ENCODE measurements at places on chromosomes 1 and 21.
A peak's percentile ranks its signal among the peaks of the same experiment; 100 is the strongest.

- no peak for DNase-seq
Measured at GRCh38 chr1:240173836-240174235, 82.2 kb downstream of the FMN2 start.

GRCh38 chr1:26045722-26046245, at the start of gene SLC30A2:
TSS of gene SLC30A2 (minus strand) at chr1:26046118. CDS start at chr1:26045896, 222 bp downstream.
- no peak for DNase-seq

DNA sequence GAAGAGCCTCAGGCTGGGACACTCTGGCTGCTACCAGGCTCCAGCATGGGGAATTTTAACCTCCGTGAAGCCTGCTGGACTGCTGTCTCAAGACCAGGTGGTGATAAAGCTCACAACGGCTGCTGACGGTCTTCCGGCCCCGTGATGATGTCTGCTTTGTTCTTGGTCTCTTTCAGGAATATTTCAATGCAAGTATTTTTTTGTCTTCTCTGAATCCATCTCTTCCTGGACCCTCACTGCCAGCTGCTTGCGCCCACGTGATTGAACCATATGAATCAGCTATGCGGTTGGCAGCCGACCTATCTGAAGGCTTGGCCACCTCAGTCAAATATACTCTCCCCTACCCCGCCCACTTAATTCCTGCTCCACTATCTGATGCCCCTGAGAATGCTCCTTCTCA, 14.6 kb upstream of the SLC6A17 start:
- DNase-seq: no peak

GRCh38 chr1:4527819-4528218, 126.6 kb upstream of the AJAP1 start:
- DNase-seq: no peak

GRCh38 chr1:76074321-76075187, at the start of gene ST6GALNAC3:
TSS of gene ST6GALNAC3 (plus strand) at chr1:76074746.
- no peak for DNase-seq

DNA sequence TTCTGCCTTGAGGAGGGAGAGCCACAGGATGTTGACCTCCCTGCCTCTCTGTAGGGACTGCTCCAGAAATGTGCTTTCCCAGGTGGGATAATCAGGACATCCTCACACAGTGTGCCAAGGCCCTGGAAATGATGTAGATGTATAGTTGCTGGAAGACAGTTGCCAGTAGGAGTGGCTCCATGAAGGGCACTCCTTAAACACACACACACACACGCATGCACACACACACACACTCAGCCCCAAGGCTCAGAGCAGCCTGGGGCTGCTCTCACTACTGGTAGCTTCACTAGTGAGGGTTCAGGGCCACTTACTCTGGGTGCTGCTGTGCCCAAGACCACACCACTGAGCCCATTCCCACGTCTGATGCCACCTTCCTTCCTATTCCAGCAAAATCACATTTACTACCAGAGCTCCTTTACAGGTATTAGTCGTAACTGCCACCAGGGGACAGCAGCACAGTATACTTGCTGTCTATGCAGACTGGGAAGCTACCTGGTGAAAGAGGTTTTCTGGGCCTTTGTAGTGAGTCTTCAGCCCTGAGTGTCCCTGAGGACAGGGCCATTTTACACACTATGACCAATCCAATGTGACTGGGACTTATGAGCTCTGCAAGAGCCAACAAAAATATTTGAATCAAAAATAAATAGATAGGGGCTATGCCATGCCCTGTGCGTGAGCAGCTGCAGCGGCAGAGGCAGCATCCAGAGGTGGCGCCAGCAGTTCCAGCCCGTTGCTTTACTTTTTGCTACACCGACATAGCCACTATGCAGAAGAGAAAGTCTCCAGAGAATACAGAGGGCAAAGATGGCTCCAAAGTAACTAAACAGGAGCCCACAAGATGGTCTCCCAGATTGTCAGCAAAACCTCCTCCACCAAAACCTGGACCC, 15.0 kb downstream of the CRNN start:
- DNase-seq: no peak

DNA sequence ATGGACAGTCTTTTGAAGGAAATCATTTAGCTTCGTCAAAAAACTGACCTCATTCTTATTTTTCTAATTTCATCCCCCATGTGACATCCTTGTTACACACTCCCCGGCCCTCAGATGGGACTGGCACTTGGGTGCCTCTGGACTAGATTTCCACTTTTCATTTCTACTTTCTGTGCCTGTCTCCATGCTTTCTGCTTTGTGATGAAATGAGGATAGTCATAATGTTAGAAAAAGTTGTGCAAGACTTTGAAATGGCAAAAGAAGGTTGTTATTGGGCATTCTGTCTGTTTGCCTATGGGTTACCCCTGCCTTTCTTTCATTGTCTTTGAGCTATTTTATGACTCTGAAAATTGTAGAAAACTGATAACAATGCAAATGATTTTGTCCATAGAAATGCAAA, 54.9 kb downstream of the MDM4 start:
- DNase-seq: no peak

DNA sequence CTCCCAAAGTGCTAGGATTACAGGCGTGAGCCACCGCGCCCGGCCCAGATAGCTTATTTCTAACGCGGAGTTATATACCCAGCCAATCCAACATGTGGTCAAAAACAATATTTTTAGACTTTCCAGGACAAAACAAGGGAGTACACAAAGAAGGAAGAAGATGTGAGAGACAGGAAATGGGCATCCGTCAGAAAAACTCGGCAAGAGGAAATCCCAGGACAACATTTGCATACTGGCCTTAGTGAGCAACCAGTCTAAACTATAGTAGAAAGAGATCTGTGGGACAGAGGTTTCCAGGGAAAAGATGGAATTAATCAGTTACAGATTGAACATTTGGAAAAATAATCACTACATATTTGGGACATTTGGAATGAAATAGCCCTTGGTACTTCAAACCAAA, 11.4 kb downstream of the ARMH1 start:
- DNase-seq: no peak

- no peak for DNase-seq
Measured at GRCh38 chr21:32380940-32381339, 11.9 kb downstream of the URB1 start.

DNA sequence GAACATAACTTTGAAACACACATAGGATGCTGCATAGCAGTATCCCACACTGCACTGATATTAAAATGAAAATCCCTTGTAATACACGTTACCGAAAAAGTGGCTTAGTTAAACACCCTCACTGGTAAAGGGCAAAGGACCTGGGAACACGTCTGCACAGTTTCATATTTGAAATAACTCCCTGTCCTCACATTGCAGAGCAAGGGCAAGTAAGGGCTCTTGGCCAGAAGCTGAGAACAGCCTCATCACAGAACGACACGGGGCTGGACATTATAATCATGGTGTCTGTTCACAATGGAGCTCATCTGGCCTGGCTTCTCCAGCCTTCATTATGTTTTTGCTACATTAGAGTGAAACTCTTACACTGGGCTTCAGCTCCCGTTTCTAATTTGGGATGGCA, 207.0 kb downstream of the PCP4 start:
- no peak for DNase-seq

DNA sequence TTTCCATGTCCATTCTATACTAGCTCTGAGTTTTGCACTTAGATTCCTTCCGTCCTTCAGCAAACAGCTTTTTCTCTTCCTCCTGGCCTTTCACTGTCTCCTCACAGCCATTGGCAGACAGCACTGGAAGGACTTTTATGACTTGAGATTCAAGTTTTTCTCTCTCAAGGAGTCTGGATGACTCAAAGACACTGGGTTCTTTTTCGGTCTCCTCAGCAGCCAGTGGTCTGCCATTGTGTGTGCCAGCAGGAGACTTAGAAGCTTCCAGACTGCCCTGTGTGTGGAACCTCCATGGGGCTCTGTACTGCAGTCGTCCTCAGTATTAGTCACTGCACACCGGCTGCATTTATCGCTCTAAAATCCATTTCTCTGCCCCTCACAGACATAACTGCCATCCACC, 30.5 kb downstream of the NTNG1 start:
- no peak for DNase-seq

- DNase-seq: no peak
Measured at GRCh38 chr1:151458802-151459330, 428 bp downstream of the POGZ start.

- DNase-seq: peak; percentile 81
Measured at GRCh38 chr21:25934771-25935224, 200.0 kb downstream of the GABPA start.

DNA sequence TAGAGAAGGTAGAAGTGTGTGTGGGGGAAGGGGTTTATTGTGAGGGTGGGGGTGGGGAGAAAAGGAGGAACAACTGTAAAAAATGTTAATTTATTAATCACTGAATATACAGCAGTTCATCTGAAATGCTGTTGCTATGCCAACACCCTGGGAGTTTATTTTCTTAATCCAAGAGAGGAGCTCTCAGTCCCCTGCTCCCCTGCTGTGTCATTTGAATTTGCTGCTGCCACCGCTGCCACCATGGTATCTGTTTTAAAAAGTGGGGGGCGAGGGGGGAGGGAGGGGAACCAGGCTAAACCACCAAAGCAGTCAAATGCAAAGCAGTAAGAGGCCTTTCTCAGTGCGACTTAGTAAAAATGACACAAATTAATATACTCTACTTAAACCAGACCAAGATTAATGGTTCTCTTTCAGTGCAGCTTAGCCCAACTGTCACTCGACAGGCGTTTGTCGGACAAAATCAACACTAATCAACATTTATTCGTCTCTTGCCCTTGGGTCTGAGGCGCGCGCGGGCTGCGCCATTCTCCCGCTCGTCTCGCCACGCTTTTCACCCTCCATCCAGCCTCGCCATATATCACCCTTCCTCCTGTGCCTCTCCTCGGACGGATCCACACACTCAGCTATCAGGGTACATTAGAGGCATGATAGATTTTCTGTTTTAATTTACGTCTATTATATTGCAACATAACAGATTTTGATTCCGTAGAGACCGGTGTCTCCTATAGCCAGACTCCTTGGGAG, 76.2 kb downstream of the PBX1 start:
- DNase-seq: no peak

- no peak for DNase-seq
Measured at GRCh38 chr1:246200225-246200624, 306.9 kb downstream of the SMYD3 start.

GRCh38 chr21:29181799-29182470, 51.5 kb downstream of the MAP3K7CL start:
- DNase-seq: peak; percentile 78

- no peak for DNase-seq
Measured at GRCh38 chr1:1024771-1025699, 5.1 kb downstream of the AGRN start.

Measured in GM04503 (cell line).